ENCODE measurements at places on chromosomes 5 and 9. TPM values are rescaled to one million over a fixed set of nuclear protein-coding genes. Genes with fewer than 3 reads are reported as not detected.

Gene ZNF367
- 30.1 TPM for total RNA-seq

Gene GPR150
- total RNA-seq = 0.50 TPM

Gene IFNA13
- total RNA-seq = not detected

Gene SLC4A9
- 0.26 TPM for total RNA-seq

Gene BNIP1
- total RNA-seq = 19.3 TPM

Gene SLC23A1
- 1.4 TPM for total RNA-seq

Gene PCDHB15
- not detected for total RNA-seq

Gene BAAT
- not detected for total RNA-seq

Gene PDE8B
- total RNA-seq = not detected

Gene BARHL1
- total RNA-seq = not detected

Gene ARL15
- total RNA-seq = 4.5 TPM

Gene CNOT6
- total RNA-seq = 35.2 TPM

- H3K27ac ChIP-seq = no peak overlapping the region
- peaks cover 1% of the 10 kb centered on the region for H3K27me3 ChIP-seq
- H3K36me3 ChIP-seq = peaks cover 7% of the 10 kb centered on the region
- no peak for DNase-seq
- no peaks in the 10 kb centered on the region for H3K4me1 ChIP-seq
Observed at GRCh38 chr5:50292735-50293394, 148.2 kb downstream of the EMB start.

GRCh38 chr5:6221141-6221626, 157.2 kb downstream of the MED10 start:
- peaks cover 2% of the 10 kb centered on the region for H3K27me3 ChIP-seq
- DNase-seq = no peak
- H3K36me3 ChIP-seq = no peaks in the 10 kb centered on the region
- H3K27ac ChIP-seq = no peak overlapping the region
- H3K4me3 ChIP-seq = no peak overlapping the region

DNA sequence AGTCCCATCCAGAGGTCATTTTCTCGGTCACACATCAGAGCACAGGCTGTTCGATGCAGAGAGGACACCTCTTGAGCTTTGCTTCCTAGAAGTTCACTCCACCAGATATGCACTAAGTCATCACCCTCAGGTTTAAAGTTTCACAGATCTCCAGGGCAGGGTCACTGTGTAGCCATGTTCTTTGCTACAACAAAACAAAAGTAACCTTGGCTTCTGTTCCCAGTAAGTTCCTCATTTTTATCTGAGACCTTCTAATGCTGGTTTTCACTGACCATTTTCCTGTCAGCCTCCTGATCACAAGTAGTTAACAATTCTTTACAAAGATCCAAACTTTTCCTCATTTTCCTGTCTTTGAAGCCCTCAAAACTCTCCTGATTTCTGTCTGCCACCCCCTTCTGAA, 97.5 kb upstream of the CTSV start:
- no peaks in the 10 kb centered on the region for H3K27me3 ChIP-seq
- H3K36me3 ChIP-seq = no peaks in the 10 kb centered on the region
- H3K27ac ChIP-seq = no peak overlapping the region
- no peak for DNase-seq
- no peaks in the 10 kb centered on the region for H3K4me1 ChIP-seq

GRCh38 chr5:58363461-58364249, 96.2 kb downstream of the PLK2 start:
- H3K4me1 ChIP-seq = no peaks in the 10 kb centered on the region
- no peak for DNase-seq
- H3K4me3 ChIP-seq = no peak overlapping the region
- H3K27ac ChIP-seq = no peak overlapping the region
- no peaks in the 10 kb centered on the region for H3K36me3 ChIP-seq
- no peaks in the 10 kb centered on the region for H3K27me3 ChIP-seq

DNA sequence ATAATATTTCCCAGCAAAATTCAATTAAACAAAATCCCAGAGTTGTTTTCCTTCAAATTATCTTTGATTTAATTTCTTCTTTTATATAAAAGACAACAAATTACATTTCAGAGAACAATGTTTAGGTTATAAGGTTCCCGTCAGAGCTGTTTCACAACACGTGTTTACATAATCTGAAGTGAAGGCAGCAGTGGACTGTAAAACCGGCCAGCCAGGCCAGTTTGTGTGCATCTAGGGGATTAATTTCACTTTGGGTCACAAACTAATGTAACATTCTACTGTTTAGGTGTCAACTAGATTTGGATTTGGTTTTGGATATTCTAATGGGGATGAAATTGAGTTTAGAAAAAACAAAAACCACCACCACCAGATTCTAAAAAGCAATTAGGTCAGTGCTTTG, 86.5 kb upstream of the PLPP1 start:
- DNase-seq = no peak
- no peak overlapping the region for H3K27ac ChIP-seq
- no peaks in the 10 kb centered on the region for H3K36me3 ChIP-seq
- no peak overlapping the region for H3K4me3 ChIP-seq
- H3K4me1 ChIP-seq = peaks cover 5% of the 10 kb centered on the region

- peaks cover 4% of the 10 kb centered on the region for H3K4me1 ChIP-seq
- no peak overlapping the region for H3K4me3 ChIP-seq
- H3K36me3 ChIP-seq = no peaks in the 10 kb centered on the region
- no peak for DNase-seq
Observed at GRCh38 chr9:88766778-88767503, 224.3 kb upstream of the S1PR3 start.

DNA sequence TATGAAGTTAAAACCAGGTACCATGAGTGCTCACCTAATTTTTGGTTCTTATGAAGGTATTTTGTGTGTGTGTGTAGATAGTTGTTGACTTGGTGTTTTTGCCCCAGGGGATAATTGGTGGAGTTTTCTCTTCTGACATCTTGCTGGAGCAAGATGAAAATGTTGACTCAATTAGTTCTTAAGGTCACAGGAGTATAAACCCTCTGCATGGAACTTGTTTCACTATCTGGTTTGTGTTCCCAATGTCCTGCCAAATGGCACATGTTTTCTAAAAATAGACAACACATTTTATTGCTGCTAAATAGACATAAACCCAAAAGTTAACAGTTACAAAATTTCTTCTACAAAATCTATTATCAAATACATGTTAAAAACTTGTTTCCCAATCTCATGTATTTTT, 180.9 kb downstream of the FAM170A start:
- no peak overlapping the region for H3K4me3 ChIP-seq
- no peak overlapping the region for H3K27ac ChIP-seq
- no peaks in the 10 kb centered on the region for H3K4me1 ChIP-seq
- no peaks in the 10 kb centered on the region for H3K36me3 ChIP-seq
- no peak for DNase-seq

GRCh38 chr5:180684623-180685161, 35.3 kb upstream of the FLT4 start:
- H3K4me1 ChIP-seq = peaks cover 33% of the 10 kb centered on the region
- no peak overlapping the region for H3K27ac ChIP-seq
- DNase-seq = no peak
- H3K36me3 ChIP-seq = no peaks in the 10 kb centered on the region
- H3K4me3 ChIP-seq = no peak overlapping the region

DNA sequence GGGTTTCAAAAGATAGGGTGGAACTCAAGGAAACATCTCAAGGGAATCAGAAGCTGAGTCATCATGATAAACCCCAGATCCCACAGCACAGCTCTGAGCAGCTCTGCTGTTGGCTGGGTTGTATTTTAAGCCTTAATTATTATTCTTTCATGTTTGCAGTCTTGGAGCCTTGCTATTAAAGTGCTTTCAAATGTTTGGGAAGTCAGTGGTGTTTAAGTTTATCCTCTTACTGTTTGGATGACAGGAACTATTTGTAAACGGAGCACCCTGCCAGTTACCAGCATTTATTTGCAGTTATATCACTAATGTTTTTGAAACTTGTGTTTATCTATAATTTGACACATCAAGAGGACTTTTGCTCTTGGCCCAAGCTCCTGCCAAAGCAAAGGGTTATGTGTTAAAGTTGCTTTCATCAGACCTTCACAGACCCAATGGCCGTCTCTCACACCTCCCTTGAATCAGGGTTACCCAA, 141.1 kb upstream of the SPDL1 start:
- DNase-seq = no peak
- H3K4me3 ChIP-seq = no peak overlapping the region
- H3K27me3 ChIP-seq = peaks cover 6% of the 10 kb centered on the region
- no peaks in the 10 kb centered on the region for H3K4me1 ChIP-seq

- no peak overlapping the region for H3K4me3 ChIP-seq
- no peaks in the 10 kb centered on the region for H3K36me3 ChIP-seq
- peaks cover 10% of the 10 kb centered on the region for H3K27me3 ChIP-seq
- no peaks in the 10 kb centered on the region for H3K4me1 ChIP-seq
Observed at GRCh38 chr5:77545285-77545684, 53.2 kb upstream of the WDR41 start.

DNA sequence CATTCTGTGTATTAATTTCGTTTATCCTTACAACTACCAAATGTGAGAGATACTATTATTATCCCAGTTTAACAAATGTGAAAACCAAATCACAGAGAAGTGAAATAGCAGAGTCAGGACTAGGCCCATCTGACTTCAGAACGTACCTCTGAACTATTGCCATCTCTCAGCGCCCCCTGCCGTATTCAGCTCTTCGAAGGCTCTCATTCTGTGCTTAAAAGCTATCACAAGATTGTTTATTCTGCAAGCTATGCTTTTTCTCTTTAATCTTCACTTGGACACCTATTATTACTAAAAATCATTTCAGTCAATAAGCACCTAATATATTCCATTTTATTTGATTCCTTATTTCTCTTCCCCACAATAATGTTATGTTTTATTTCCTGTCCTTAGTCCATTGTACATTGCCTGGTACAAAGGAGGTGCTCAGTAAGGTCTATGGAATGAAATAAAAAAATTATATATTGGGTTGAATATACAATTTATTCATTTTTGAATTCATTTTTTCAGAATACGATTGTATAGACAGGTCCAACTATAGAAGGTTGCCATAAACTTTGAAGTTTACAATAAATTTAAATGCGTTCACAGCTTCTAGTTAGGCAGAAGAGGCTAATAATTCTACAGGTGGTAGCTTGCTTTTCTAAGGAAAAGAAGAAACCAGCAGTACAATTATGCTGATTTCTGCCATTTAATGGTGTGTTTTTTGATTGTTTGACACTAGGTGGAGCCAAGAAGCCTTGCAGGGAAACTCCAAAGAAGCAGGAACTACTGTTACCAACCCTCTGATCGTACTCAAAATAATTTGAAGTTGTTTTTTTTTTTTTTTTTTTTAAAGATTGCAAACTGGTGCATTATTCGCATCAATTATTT, 202.2 kb upstream of the DMRTA1 start:
- DNase-seq = peak; percentile 48
- peaks cover 20% of the 10 kb centered on the region for H3K4me1 ChIP-seq
- peaks cover 16% of the 10 kb centered on the region for H3K27me3 ChIP-seq

- peaks cover 2% of the 10 kb centered on the region for H3K4me1 ChIP-seq
- no peak overlapping the region for H3K27ac ChIP-seq
- peaks cover 2% of the 10 kb centered on the region for H3K27me3 ChIP-seq
- no peak overlapping the region for H3K4me3 ChIP-seq
- peaks cover 11% of the 10 kb centered on the region for H3K36me3 ChIP-seq
- DNase-seq = no peak
Observed at GRCh38 chr5:142342128-142342981, 17.5 kb upstream of the SPRY4 start.

- no peaks in the 10 kb centered on the region for H3K27me3 ChIP-seq
- DNase-seq = no peak
- peaks cover 5% of the 10 kb centered on the region for H3K4me1 ChIP-seq
Observed at GRCh38 chr5:127085371-127085770, 12.1 kb upstream of the C5orf63 start.

GRCh38 chr5:173663352-173664153, 47.1 kb upstream of the BOD1 start:
- H3K4me3 ChIP-seq = no peak overlapping the region
- H3K36me3 ChIP-seq = no peaks in the 10 kb centered on the region
- no peaks in the 10 kb centered on the region for H3K4me1 ChIP-seq
- no peak for DNase-seq
- H3K27ac ChIP-seq = no peak overlapping the region

DNA sequence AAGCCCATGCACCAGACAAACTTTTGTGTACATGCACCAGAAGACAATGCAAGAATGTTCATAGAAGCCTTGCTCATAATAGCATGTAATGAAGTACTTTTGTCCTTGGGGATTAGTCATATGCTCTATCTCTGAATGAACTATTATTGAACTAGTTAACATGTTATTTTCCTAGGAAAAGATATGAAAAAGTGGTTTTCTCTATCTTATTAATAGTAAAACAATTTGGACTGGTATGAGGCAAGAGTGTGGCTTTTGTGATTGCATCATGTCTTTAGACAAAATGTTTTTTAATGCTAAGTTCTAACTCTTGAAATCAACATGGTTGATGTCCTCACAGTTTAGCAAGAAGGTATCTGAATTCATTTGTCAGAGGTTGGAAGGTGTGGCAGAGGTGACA, 55.7 kb upstream of the SPDL1 start:
- H3K27me3 ChIP-seq = peaks cover 41% of the 10 kb centered on the region
- H3K4me1 ChIP-seq = no peaks in the 10 kb centered on the region
- H3K36me3 ChIP-seq = no peaks in the 10 kb centered on the region
- no peak for DNase-seq
- H3K4me3 ChIP-seq = no peak overlapping the region

- no peak overlapping the region for H3K4me3 ChIP-seq
- H3K36me3 ChIP-seq = no peaks in the 10 kb centered on the region
- no peaks in the 10 kb centered on the region for H3K27me3 ChIP-seq
- no peaks in the 10 kb centered on the region for H3K4me1 ChIP-seq
- H3K27ac ChIP-seq = no peak overlapping the region
Observed at GRCh38 chr9:78539904-78540303, 243.0 kb downstream of the PSAT1 start.

- H3K4me1 ChIP-seq = no peaks in the 10 kb centered on the region
- H3K27me3 ChIP-seq = peaks cover 23% of the 10 kb centered on the region
- no peak overlapping the region for H3K27ac ChIP-seq
- no peak overlapping the region for H3K4me3 ChIP-seq
- H3K36me3 ChIP-seq = no peaks in the 10 kb centered on the region
- DNase-seq = no peak
Observed at GRCh38 chr9:100419166-100419565, 7.8 kb upstream of the MSANTD3 start.

DNA sequence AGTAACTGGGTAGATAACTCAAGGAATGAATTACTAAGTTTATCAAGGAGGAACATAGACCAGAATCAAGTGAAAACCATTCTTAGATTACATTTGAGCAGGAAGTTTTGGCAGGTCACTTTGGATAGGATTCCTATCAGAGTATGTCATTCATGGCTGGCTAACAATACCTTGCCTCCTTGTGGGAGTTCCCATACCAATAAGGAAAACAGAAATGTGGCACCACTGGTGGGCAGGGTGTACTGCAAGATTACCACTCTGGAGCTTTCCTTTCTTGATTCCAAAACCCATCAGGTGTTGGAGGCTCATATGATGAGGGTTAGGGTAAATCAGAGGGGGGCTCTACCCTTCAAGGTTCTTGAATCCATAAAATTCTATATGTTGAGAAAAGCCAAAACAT, 18.6 kb upstream of the SPATA31D1 start:
- no peaks in the 10 kb centered on the region for H3K36me3 ChIP-seq
- H3K4me3 ChIP-seq = no peak overlapping the region
- H3K4me1 ChIP-seq = no peaks in the 10 kb centered on the region
- H3K27me3 ChIP-seq = no peaks in the 10 kb centered on the region
- no peak overlapping the region for H3K27ac ChIP-seq

All from activated CD4-positive, alpha-beta memory T cell treated with anti-CD3 and anti-CD28 coated beads for 36 hours (primary cell).